Activated CD8-positive, alpha-beta memory T cell treated with anti-CD3 and anti-CD28 coated beads for 1 hour (primary cell): ENCODE measurements at places on chromosomes 7 and 10.

- no peak for DNase-seq
Observed at GRCh38 chr10:38038107-38038931, 27.8 kb downstream of the ZNF33A start.

DNA sequence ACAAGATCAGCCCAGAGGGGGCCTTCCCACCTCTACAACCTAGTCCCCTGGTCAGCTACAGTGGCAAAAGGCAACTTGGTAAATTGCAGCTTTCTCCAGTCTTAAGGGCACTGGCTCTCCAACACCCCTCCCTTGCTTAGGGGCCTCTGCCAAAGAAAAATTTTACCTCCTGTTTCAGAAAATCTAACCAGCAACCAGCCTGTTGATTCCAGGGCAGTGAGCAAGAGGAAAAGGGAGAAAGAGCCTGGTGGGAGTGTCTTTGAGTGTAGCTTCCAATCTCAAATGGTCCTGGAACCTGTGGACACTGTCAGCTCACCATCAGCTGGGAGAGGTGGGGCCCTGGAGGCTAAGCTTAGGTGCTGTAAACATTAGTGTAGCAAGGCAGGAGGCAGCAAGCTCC is 22.9 kb downstream of the ACTR1A start:
- DNase-seq = no peak

DNA sequence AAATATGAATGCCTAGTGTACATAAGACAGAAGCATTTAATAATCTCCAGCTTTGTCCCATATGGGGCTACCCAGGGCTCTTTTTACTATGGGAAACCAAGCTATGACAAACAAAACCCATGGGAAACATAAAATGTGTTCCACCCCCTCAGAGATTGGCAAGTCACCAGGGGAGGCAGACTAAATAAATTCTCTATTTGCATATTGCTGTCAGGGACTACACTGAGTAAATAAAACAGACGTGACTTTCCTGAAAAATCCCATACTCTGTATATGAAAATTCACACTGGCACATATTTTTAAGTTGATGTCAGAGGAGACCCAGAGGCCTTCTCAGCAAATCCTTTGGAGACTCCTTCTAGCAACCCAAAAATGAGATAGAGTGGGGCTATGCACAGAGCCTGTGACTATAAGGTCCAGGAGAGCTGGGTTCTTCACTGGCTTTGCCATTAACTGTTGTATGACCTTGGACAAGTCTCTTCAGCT is 44.0 kb upstream of the HPSE2 start:
- DNase-seq = no peak

- DNase-seq = no peak
Observed at GRCh38 chr7:24829787-24830186, 72.5 kb upstream of the GSDME start.

DNA sequence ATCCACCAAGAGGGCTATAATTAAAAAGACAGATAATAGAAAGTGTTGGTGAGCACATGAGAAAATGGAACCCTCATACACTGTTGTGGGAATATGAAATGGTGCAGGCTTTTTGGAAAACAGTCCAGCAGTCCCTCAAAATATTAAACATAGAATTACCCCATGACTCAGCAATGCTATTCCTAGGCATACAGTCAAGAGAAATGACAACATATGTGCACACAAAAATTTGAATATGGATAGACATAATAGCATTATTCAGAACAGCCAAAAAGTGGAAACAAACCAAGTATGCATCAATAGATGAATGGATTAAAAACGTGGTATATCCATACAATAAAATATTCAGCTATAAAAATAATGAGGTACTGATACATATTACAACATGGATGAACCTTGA is 64.5 kb upstream of the GDF10 start:
- no peak for DNase-seq

GRCh38 chr7:128860158-128861073 is 2.2 kb upstream of the ATP6V1F start:
- no peak for DNase-seq

DNA sequence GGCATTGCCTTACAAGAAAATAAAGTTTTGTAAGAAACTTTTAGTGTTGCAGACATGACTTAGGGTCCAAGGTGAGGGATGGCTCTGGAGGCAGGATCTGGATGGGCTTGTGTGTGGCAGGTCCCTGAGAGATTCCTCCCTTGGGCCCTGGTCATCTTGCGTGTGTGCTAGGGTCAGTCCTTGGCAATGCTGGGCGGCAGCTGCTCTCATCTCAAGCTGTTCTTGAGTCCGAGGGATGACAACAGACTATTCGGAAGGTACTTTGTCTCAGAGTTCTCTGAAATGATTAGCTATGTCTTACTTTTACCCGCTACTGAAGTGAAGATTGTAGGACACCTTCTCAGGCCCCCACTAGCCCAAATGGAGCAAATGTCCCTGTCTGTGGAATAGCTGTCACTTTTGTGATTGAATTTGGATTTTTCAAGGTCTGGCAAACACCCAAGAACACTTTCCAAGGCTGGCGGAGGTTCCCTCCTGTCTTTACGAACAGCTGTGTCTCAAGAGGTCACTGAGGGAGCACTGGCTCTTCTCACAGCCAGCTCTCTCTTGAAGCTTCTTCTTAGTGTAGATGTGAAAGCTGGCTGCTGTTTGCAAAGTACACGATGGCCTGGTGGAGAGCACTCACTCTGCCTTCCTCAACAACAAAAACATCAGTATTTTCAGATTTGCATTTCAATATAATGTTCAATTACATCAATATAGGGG is 253.6 kb downstream of the STK31 start:
- no peak for DNase-seq

DNA sequence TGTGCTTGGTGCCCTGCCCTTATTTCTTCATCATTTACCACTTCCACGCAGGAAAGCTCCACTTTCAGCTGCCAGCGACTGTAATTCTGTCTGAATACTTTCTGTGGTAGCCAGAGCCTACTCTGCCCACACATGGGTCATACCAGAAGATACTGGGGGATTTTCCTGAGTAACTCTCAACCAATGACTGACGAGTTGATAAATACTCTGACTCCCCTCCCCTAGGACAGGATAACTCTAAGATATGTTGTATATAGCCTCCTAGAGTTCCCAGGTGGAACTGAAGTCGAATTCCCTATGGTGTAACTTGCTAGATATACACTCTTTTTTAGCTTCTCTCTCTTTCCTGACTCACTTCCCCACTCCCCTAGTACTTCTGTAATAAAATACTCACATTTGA is 29.8 kb downstream of the SEM1 start:
- no peak for DNase-seq

- DNase-seq = no peak
Observed at GRCh38 chr7:30921540-30922401, 10.1 kb downstream of the AQP1 start.

- DNase-seq = no peak
Observed at GRCh38 chr7:22190736-22191135, 166.2 kb downstream of the RAPGEF5 start.

DNA sequence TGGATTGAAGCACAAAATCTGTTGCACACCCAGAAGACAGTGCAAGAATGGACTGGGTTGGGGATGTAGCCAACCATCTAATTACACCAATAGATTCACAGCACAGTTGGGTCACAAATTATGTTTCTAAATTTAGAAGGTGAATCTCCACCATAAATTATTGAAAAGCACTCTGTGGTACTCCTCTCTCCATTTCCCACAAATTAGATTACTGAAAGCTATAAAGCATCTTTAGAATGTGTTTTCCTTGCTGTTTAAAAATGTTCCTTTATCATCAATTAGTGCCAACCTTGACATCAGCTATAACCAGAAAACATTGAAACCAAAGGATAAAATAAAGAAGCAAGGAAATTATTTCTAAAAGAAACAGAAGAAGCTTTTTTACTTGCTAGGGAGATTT is 39.9 kb upstream of the HDAC9 start:
- no peak for DNase-seq

GRCh38 chr10:6120691-6121090 is 31.9 kb downstream of the RBM17 start:
- DNase-seq = no peak

- DNase-seq = no peak
Observed at GRCh38 chr7:146510088-146510680, 393.6 kb downstream of the CNTNAP2 start.
